A673 (cell line): ENCODE measurements at places on chromosomes 3 and 15. TPM values are rescaled to one million over a fixed set of nuclear protein-coding genes. Genes with fewer than 3 reads are reported as not detected.

DNA sequence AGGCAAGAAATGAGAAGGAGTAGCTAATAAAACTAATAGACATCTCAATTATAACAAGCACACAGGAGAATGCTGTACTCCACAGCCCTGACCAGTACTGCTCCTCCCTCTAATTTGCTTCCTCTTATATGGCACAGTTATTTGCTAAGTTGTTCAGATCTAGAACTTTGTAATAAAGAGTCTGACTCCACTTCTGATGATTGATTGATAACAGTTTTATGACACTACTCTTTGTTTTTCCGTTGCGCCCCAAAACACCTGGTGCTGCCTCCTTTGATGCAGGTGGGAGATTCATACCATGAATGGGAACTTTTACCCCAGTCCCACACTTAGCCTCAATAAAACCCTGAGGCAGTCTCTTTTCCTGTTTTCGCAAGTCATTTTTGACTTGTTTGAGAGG lies 777.7 kb downstream of the GBE1 start:
- DNase-seq: no peak

DNA sequence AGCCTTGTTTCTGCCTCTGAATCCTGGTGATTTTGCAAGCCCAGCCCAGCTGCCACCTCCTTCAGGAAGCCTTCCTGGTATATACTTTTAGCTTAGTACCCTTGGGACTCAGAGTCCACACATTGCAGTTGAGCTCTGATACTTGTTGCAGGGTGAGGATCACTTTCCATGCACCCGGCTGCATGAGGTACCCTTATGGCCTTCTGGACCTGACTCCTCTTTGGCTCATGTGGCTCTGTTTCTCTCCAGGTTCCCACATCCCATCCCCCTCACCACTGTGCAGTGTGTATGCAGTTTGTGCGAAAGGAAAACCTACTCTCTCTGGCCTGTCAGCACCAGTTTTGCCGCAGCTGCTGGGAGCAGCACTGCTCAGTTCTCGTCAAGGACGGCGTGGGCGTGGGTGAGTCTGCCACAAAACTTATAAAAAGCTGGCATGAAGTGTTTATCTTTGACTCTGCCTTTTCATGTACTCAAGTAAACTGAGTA lies 23.1 kb upstream of the P4HTM start:
- DNase-seq: no peak

- DNase-seq: no peak
These were observed 21.1 kb downstream of the OXNAD1 start for GRCh38 chr3:16286161-16286560.

DNA sequence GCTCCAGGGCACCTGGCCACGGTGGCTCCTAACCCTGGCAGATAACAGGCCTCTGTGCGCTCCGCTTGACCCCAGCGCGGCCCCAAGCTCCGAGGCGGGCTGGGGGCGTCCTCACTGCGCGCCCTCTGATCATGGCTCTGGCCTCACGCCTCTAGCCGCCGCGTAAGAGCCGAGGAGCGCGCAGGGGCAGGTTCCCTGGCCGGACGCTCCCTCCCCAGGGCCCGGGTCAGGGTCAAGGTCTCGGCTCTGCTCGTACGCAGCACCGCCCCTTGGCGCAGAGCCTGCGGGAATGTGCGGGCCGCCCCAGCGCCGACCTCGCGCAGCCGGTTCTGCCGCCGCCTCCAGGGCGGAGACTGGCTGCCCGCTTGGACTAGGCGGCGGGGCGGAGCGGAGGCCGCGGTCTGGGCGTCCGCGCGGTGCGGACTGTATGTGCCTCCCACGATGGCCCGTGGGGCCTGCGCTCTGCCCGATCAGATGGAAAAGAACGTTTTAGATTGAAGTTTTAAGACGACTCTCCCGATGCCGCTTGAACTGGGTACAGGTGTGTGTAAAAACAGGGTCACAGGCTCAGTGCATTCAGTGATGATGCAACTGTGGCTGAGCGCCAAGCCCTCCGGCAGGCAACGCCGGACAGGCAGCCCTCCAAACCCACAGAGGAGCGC lies 40.8 kb downstream of the CHST14 start:
- no peak for DNase-seq

DNA sequence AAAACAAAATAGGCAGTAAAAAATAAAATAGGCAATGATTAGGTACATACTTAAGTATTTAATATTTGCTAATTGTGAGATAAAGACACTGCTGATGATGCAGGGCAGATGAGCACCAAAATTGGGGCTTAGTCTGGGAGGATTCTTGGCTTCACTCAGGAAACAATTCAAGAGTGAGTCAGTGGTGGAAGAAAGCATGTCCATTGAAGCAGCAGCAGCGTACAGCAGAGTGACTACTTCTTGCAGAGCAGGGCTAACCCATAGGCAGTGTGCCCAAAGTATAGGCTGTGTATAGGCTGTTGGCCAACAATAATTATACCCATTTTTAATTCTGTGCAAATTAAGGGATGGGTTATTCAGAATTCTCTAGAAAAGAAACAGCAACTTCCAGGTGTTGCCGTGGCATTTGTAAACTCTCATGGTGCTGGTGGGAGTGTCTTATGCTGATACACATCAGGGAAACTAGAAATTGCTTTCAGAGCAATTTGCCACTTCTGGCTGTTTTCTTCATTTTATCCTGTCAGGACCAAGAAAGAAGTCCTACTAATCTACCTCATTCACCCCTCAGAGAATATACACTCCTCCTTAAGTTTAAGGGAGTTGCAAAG lies 317.3 kb upstream of the NAALADL2 start:
- no peak for DNase-seq

Gene GUCA1C
- not detected in 2 replicates for total RNA-seq
